ENCODE measurements at places on chromosomes 4 and X. TPM values are rescaled to one million over a fixed set of nuclear protein-coding genes. Genes with fewer than 3 reads are reported as not detected.

Gene FGF13
- 0.75 TPM for total RNA-seq

Gene RASSF6
- 1.6 TPM for total RNA-seq

GRCh38 chrX:124863303-124863702 lies 456.4 kb upstream of the TEX13C start:
- H3K27me3 ChIP-seq = no peaks in the 10 kb centered on the region
- no peaks in the 10 kb centered on the region for H3K4me1 ChIP-seq
- no peak overlapping the region for H3K4me3 ChIP-seq

DNA sequence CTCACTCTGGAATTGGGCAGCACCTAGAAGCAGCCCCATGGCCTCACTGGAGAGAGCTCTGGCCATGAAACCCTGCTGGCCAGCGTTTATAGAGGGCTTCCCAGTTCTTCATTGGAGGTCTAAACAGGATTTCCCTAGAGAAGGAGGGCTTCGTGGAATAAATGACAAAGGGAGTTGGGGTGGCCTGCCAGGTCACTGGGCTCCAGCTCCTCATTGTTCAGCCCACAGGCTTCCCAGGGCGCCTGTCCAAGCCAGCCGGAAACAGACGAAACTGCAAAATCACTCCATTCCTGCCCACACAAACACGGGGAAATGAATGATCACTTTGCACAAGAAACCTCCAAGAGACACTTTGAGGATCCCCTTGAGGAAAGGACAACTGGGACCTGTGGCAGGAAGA lies 189.7 kb downstream of the TSPAN5 start:
- H3K4me1 ChIP-seq = peaks cover 17% of the 10 kb centered on the region
- H3K36me3 ChIP-seq = no peaks in the 10 kb centered on the region
- no peaks in the 10 kb centered on the region for H3K27me3 ChIP-seq
- no peak for DNase-seq

DNA sequence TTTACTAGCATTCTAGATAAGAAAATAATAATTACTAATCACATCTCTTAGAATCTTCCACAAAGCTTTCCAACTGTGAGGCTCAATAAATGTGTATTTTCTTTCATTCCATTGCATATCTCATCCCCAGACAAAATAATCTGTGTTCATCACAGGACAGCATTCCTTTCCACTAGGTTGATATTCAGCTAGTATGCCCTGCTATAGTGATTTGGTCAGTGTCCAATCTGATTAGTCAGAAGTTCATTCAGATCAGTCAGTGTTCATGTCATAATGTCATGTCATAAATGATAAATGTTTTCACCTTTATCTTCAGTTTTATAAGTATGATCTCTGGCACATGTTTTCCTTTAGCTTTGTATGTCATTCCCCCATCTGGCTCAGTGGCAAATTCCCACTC lies 611.4 kb downstream of the KCTD8 start:
- peaks cover 10% of the 10 kb centered on the region for H3K36me3 ChIP-seq
- peak; percentile 29 for DNase-seq
- no peaks in the 10 kb centered on the region for H3K27me3 ChIP-seq
- H3K4me3 ChIP-seq = no peak overlapping the region
- no peak overlapping the region for H3K27ac ChIP-seq

DNA sequence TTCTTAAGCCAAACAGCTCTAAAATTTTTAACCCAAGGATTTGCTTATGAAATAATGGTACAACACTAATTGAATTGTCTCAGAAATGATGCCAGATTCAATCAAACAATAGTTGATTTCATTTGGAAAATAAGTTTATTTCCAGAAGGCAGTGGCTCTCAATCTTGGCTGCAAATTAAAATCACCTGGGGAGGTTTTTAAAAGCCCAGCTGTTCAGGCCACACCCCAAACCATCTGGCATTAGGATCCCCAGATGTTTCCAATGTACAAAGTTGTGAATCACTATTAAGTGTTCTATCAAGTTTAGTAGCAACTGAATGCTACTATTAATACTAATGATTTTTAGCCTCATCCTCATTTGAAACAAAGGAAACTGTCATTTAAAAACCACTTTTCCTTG lies 22.2 kb downstream of the TMEM184C start:
- no peak overlapping the region for H3K4me3 ChIP-seq
- no peaks in the 10 kb centered on the region for H3K27me3 ChIP-seq
- peaks cover 10% of the 10 kb centered on the region for H3K4me1 ChIP-seq
- no peak overlapping the region for H3K27ac ChIP-seq

DNA sequence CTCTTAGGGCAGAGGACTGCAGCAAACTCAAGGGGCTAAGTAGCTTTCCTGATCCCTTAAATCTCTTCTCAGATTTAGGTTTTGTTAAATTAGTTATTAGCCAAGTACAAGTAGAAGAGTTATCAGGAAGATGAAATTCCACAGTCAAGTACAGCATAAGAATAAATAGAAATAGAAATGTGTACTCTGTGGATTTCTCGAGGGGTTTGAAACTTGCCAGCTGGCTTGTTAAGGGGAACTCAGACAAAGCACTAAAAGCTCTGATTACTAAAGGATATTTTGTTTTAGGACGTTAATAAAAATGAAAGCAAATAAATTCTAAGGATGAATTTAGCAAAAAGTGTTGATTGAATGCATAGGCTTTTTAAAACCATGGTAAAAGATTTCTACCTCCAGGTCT lies 654.6 kb downstream of the RAPGEF2 start:
- DNase-seq = no peak
- H3K27me3 ChIP-seq = no peaks in the 10 kb centered on the region
- H3K4me1 ChIP-seq = no peaks in the 10 kb centered on the region
- H3K36me3 ChIP-seq = no peaks in the 10 kb centered on the region
- no peak overlapping the region for H3K4me3 ChIP-seq
- H3K27ac ChIP-seq = no peak overlapping the region

Data from MCF 10A (cell line).